ENCODE measurements at places on chromosomes 2 and 18.

DNA sequence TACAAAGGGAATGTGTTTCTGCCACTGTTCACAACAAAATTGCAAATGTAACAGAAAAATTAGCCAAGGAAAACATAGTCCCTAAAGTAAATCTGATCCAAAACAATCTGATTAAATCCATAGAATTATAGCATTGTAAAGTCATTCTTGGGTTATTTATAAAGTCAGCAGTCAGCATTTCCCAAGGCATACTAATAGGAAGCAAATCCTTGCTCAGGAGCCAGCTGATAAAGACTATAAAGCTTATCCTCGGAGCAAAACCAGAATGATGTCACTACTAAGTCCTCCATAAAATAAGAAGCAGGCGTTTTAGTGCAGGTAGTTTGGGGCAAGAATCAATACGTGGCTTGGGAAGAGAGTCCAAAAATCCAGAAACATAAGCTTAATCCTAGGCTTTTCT lies 67.3 kb upstream of the CSRNP3 start:
- DNase-seq = no peak

DNA sequence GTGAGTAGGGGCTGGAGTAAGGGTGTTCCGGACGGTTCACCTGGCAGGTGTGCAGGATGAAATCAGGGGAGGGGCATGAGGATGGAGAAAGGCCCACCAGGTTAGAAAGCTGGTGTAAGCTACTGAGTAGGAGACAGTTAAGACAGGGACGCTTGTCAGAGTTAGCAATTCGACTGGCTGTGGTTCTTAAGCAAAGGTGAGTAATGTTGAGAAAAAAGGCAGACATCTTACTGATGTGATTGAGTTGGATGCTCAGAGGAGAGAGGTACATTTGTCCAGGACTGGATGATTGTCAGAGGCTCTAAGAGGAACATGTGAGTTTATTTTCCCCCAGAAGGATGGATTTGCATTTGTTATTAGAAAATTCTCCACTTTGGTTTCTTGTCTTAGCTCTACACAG lies 90.5 kb upstream of the MGAT5 start:
- no peak for DNase-seq

GRCh38 chr2:142307616-142308115 lies 176.8 kb upstream of the LRP1B start:
- DNase-seq = no peak

DNA sequence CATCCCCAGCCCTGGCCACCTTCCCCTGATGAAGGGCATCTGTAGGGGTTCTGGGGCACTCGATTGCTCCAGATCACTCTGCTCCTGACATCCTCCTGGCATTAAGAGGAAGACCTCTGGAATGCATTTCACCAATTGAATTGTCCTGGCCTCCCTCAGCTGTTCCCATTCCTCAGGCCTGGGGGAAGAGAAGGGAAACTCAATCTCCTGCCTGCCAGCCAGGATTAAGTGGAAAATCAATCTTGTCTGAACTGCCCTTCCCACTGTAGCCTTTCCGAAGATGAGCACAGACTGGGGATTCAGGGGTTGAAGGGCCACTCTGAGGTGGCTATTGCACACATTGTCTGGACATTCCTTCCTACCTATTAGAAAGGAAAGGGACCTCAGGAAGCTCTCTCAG lies 99.8 kb downstream of the ALK start:
- no peak for DNase-seq

GRCh38 chr2:134135793-134136192 lies 118.1 kb upstream of the MGAT5 start:
- no peak for DNase-seq

DNA sequence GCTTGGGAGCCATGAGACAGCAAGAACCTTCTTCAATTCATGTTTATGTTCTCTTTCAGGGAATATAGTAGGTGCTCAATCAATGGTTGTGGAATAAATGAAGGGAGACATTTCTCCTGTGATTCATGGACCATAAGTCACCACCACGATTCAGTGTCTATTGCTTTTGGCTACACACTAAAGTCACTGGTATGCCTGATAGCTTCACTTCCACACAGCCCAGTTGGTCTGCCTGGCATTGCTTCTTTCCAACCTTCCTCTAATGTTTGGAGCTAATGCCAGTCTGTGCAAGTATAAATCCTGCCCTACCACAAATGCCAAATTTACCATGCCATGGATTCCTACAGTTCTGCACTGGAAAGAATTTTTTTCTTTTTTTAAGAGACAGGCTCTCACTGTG lies 1.3 kb upstream of the CXCR1 start:
- peak; percentile 25 for DNase-seq

- DNase-seq = no peak
These were observed 175.6 kb downstream of the SUCLG1 start for GRCh38 chr2:84283506-84283905.

- peak; percentile 47 for DNase-seq
These were observed 29.5 kb downstream of the GALNT14 start for GRCh38 chr2:31108561-31109286.

- DNase-seq = no peak
These were observed 108.5 kb downstream of the CDCA7 start for GRCh38 chr2:173462892-173463840.

DNA sequence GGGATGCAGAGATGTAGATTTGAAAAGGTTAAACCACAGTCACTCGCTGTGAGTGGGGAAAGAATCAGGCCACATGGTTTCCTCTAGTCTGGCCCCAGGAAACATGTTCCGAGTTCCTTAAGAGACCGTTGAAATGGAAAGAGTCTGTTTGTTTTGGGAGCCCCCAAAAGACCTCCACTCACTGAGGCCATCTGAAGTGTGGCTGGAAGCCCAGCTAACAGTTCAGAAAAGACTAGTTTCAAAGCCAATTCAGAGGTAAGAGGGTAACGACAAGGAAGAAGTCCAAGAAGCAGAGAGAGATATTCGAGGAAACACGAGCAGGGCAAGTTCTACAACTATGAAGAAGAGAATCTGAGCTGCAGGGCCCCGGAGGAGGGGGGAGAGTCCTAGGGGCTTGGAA lies 61.0 kb downstream of the APOB start:
- no peak for DNase-seq

DNA sequence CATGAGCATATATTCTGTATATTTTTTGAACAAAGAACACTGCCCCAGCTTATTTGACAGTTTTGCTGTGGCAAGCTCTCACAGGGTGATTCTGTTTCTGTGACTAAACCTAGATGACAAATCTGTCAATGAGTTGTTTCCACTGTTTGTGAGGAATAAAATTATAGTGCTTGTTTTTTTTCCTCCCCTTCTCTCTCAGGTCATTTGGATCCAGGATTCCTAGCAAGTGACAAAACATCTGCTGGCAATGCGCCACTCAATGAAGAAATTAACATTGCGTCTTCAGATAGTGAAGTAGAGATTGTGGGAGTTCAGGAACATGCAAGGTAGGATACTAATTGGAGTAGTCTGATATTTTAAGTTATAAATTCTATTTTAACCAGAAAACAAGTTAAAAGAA lies 149.3 kb downstream of the HAUS1 start:
- DNase-seq = peak; percentile 34

DNA sequence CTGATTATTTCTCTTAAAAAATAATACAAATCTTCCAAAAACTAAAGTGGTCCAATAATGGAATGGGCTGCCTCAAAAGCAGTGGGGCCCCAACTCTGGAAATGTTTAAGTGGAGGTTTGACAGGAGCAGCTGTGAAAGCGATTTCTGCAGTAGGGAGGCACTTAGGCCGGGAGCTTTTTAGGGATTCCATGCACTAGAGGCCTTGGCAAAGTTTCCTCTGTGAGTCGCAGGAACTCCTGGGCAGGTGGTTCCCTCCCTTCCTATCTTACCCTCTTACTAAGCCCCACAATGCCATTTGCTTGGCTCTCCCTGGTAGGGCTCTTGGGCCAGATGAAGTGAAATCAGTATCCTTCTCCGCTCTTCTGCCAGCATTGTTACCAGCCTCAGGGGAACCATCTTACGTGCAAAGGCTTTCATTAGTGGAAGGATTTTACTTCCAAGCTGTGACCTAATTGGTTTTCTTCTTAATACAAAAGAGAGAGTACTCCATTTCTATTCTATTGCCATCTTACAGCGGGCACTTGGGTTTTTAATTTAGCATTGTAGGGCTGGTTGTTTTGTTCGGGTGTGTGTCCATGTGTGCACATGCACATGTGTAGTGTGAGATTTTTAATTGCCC lies 34.3 kb upstream of the C18orf32 start:
- peak; percentile 20 for DNase-seq

DNA sequence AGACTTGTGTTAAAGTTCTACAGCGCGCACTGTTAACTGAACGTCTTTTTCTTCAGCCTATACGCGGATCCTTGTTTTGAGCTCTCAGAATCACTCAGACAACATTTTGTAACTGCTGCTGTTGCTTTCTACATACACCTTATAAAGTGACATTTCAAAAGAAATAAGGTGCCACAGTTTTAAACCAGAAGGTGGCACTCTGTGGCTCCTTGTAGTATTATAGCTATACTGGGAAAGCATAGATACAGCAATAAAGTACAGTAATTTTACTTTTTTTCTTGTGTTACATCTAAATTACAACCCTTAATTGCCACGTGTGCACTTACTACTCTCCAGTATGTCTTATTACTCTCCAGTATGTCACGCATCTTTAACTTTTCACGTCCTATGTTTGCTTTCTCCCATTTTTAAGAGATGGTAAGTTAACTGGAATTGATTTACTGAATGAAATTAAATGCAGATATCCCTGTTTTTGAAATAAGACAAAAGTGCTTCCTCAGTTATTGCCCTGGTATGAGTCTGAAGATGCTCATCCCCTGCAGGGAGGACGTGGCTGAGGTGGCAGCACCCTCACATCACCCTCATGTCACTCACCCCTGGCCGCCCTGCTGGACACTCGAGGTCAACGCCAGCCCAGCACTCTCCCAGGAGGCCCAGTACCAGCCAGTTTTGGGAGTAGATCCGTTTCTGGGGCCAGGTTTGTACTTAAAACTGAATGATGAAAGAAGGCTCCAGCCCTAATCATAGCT lies 37.8 kb downstream of the GORASP2 start:
- DNase-seq = no peak

GRCh38 chr2:184030989-184031388 lies 567.3 kb upstream of the ZNF804A start:
- no peak for DNase-seq

DNA sequence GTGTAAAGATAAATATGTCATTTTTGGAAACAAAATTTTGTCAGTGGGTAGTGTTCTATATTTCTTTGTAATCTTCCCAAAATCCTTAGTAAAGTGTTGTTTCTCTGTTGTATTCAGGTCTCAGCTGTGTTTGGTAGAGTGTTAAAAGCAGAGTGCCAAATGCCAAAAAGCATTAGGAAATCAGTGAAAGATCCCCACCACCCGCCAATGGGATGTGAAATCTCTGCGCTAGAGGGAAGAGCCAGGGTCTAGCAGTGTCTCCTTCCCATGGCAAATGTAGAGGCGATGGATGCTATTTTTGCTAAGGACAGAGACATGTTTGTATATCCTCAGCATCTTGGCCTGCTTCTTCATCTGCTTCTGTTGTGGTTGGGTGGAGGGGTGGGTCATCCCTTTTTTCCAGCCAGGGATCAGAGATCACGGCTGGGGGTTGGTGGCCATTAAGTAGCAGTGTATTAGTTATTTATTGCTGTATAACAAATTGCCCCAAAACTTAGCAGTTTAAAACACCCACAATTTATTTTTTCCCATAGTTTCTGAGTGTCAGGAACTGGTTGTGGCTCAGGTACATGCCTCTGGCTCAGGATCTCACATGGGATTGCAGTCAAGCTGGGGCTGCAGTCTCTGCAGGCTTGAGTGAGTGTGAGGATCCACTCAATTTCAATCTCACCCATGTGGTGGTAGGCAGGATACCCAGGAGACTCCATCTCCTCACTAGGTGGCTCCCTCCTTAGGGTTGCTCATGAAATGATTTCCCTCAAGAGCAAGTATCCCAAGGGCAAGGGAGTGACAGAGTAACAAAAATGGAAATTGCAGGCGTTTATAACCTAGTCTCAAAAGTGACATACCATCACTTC lies 211.9 kb downstream of the MYCN start:
- DNase-seq = no peak

DNA sequence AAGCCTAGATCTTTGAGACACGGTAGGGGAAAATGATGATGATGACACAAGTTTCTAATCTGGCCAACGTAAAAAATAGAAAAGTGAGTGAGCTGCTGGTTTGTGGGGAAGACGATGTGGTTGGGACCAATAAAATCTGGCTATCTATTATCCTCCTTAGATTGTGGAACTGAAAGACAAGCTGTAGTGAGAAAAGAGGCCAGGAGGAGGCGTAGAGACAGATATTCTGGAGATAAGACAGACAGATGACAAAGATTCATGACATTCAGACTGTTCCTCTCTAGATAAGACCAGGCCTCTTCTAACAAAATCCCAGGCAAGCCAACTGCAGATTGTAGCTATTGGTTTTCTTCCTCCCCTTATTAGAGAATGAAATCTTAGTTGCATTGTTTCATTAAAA lies 376.3 kb upstream of the UBE2E3 start:
- DNase-seq = no peak

DNA sequence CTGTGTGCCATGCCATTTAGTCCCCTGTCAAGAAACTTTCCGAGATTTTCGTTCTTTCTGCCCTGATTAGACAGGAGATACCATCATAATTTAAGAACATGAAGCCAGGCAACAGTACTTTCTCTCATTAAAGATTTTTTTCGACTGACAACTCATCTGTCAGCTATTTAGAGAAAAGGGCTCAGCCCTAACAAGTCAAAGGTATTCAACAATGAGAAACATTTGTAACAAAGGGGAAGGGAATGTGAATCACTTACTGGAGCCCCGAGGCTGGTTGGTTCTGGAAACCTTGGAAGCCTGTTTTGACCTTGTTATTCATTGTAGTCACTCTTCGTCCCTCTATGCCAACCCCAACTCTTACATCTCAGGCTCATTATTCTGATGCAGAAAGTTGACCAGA lies 199.4 kb downstream of the SPP2 start:
- peak; percentile 88 for DNase-seq

- DNase-seq = no peak
These were observed 15.9 kb downstream of the CPO start for GRCh38 chr2:206955253-206955652.

GRCh38 chr18:44557616-44558151 lies 123.0 kb upstream of the SETBP1 start:
- no peak for DNase-seq

GRCh38 chr2:3480352-3481010 lies 38.9 kb downstream of the ADI1 start:
- no peak for DNase-seq

DNA sequence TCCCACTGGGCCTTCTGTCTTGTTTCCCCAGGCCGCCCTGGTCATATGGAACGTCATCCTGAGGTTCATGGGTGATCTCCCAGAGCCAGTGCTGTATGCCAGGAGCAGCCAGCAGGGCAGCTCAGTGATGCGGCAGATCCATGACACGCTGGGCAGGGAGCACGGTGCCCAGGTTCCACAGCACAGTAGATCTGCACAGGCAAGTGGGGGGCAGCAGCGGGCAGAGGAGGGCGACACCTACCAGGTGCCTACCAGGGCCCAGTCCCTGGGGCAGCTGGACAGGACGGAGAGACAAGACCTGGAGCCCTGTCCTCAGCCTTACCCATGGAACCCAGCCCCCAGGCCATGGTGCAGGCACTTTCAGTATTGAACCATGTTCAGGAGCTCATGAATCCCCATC lies 36.1 kb upstream of the GPR17 start:
- no peak for DNase-seq

Measured in foreskin fibroblast (primary cell).